ENCODE measurements at places on chromosomes 4 and X. TPM values are rescaled to one million over a fixed set of nuclear protein-coding genes. Genes with fewer than 3 reads are reported as not detected.

Gene CFI
- total RNA-seq: 49.7 TPM

Gene CSN3
- not detected for total RNA-seq

Gene KLHL13
- total RNA-seq: 1.2 TPM

Gene AGTR2
- total RNA-seq: not detected

Gene MAP9
- 7.7 TPM for total RNA-seq

Gene GAGE12G
- total RNA-seq: not detected

Gene ETDA
- total RNA-seq: not detected

Gene MEPE
- total RNA-seq: not detected

Data from omental fat pad (tissue), 4 donors.